ENCODE measurements at places on chromosomes 3 and 15. TPM values are rescaled to one million over a fixed set of nuclear protein-coding genes. Genes with fewer than 3 reads are reported as not detected.

Gene TP63
- total RNA-seq = 133 TPM

Gene CDHR4
- total RNA-seq = 0.62 TPM

DNA sequence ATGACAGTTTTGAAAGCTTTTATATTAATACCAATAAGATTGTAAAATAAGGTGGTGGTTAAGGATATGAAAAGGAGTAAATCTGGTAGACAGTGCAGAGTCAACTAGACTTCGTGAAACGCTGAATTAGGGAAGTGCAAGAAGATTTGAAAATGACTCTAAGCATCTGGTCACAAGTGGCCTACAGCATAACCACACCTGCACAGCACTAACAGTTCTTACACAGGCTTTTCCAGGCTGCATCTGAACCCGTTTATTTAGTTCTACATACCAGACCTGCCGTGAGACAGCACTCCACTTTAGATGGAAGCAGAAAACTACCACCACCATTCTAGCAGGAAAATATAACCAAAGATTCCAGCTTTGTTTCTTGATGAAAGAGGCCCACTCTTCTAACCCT, 1.9 kb downstream of the DMXL2 start:
- DNase-seq = no peak

Gene TLR9
- total RNA-seq = 0.26 TPM

Gene CAV3
- not detected for total RNA-seq

Measured in ureter (tissue), 1 donor.